ENCODE measurements at places on chromosomes 3 and 15.

DNA sequence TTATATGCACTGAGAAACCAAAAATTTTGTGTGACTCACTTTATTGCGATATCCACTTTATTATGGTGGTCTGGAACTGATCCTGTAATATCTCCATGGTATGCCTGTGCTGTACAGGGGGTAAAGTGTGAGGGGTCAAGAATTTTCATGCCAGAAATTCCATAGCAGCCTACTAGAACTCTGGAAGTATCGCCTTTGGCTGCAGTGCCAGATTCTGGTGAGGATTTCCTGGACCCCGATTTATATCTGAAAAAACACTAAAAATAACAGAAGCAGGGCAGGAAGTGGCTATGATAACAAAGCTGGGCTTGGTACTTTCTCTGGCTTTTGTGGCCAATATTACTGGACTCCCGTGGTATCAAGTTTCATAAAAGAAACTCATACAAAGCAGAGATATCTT is 36.4 kb downstream of the CCDC80 start:
- no peak for DNase-seq

DNA sequence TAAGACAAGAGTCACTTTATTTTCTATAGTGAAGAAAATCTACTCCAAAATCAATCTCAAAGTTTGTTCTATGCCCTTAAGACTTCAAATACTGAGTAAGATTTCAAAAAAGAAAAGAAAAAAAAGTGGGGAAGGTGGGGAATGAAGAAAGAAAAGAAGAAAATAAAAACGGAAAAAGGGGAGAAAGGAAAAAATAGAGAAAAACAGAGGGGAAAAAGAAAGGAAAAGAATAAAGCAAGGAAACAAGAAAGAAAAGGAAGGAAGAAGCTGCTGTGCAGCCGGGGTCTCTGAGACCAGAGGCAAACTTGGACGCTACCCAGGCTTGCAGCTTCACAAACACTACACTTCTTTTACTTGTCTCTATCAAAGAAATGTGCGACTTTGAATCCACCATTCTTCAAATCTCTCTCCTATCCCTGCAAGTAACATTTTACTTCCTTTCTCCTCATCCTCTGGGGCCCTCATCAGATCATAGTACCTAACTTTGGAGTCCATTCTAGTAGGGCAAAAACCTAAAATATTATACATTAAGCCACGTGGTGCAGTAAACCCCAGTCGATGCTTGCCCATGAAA is 279.8 kb downstream of the FOXP1 start:
- DNase-seq, result no peak

- no peak for DNase-seq
These were observed 150.9 kb upstream of the MCTP2 start for GRCh38 chr15:94080416-94080815.

GRCh38 chr15:83061680-83062079 is 5.4 kb downstream of the BTBD1 start:
- DNase-seq, result no peak

DNA sequence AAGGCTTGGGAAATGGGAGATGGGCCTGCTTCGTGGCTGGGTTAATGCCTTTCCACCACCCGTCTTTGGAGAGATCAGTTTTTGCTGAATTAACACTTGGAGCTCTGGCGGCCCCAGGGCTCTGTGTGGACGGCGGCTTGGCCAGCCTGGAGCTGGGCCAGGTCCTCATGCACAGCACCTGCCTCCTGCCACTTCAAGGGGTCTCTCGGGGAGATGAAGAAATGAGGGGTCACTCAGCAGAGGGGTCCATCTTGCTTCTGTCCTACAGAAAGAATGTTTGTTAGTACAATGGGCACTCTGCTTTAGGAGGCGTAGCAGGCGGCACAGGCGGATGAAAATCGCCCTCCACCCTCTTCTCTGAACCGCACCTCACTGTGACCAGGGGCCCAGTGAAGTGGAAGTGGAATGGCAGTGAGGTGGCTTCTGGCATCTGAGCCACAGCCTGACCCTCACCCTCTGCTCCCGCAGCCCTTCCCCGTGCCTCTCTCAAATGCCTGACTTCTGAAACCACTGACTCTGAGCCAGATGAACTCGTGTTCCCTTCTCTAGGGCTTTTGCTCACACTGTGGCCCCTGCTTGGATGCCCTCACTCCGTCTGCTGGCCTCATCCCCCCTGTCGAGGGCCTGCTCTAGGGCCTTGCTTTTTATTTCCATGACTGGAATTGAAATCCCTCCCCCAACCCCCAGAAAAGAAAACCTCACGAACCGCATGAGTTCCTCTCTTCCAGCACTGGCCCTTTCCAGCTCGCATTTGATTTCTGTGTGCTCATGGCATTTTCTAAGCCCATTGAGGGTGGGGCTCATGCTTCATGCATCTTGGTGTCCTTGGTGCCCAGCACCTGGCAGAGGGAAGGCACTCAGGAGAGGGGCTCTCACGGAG is 42.2 kb downstream of the CHDH start:
- no peak for DNase-seq

DNA sequence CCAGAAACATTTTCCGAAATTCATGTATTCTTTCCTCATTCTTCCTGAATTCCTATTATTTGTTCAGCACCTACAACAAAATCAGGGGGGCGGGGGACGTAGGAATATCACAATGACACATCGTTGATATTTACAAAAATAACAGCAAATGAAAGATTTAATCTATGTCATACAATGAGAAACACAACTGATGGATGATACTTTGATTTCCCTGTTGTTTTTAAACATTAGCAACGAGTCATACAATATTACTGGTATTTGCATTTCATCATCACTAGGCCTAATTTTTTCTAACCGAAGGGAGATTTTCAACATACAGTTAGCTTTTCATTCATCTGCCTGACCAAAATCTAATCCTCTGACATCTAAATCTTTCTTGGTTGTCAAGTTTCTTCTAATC is 45.3 kb upstream of the INO80 start:
- no peak for DNase-seq

GRCh38 chr3:76624164-76624563 is 415.7 kb upstream of the ROBO2 start:
- DNase-seq, result no peak

- DNase-seq, result no peak
These were observed 2.2 kb downstream of the TAGLN3 start for GRCh38 chr3:112000966-112001365.

DNA sequence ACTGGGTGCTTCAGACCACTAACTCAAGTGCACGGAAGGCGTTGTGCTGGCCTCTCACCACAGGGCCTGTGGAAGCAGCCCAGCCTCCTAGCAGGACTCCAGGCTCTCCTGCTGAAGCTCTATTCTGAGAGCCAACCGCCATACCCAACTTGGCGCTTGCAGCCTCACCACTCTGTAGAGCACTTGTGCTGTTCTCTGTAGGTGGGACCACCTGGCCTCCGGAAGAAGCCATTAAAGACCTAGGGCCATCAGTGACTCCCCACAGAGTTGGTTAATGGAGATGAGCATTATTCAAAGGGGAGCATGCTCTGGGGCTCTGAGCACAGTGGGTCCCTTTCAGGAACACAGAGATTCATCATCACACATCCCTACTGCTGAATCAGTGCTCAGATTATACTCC is 50.9 kb downstream of the C3orf85 start:
- no peak for DNase-seq

GRCh38 chr15:63283126-63283525 is 5.7 kb downstream of the APH1B start:
- no peak for DNase-seq

DNA sequence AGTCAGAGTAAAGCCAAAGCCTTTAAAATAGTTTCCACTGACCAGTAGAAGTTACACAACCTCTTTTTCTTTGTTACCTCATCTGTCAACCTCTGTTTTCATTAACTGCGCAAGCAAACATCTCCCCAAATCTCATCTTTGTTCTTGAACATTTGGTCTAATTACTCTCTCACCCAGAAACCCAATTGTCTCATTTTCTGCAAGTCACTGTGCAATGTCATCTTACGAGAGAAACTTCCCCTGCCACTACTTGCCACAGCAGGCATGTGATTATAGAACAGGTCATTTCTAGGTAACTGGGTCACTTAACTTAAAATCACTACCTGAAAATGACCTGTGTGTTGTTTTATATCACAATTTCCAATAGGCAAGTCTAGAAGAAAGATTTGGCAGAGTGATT is 159.4 kb downstream of the SI start:
- no peak for DNase-seq

GRCh38 chr15:70054366-70054765 is 43.4 kb downstream of the TLE3 start:
- peak; percentile 26 for DNase-seq

DNA sequence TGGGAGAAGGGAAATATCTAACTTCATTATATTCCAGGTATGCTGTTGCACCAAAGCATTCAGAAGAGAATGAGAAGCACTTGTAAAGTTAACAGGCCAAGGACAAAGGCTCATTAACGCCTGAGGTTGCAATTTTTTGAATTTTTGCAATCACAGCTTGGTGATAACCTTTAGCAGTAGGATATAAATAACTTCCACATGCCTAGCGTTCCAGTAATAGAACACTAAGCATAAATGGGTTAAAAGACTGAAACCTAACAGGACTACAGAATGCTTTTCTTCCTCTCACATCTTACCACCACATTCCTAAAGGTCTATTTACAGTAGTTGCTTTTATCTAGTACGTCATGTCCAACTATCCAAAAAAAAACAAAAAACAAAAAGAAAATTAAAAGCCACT is 57.4 kb upstream of the IMPG2 start:
- no peak for DNase-seq

DNA sequence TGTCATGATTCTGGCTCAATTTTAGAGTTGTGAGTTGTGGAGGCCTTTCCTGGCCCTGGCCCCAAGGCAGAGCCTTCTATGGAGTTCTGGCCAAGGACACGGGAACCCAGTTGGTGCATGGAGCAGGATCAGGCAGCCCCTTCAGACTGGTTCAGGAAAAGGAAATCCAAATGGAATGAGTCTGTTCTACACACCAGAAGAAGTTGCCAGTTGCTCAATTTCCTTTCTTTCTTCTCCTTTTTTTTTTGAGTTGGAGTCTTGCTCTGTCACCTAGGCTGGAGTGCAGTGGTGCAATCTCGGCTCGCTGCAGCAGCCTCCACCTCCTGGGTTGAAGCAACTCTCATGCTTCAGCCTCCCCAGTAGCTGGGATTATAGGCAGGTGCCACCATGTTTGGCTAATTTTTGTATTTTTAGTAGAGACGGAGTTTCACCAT is 28.9 kb upstream of the BHLHE40 start:
- no peak for DNase-seq

GRCh38 chr15:67969892-67970291 is 84.2 kb upstream of the PIAS1 start:
- DNase-seq, result no peak

All from dorsolateral prefrontal cortex (tissue), 122 donors.